ENCODE measurements at places on chromosomes 5 and 9.
A peak's percentile ranks its signal among the peaks of the same experiment; 100 is the strongest.

- no peak for DNase-seq
These were observed 119.4 kb downstream of the CRB2 start for GRCh38 chr9:123475407-123475806.

- DNase-seq: no peak
These were observed 76.3 kb downstream of the EFNA5 start for GRCh38 chr5:107594253-107595045.

DNA sequence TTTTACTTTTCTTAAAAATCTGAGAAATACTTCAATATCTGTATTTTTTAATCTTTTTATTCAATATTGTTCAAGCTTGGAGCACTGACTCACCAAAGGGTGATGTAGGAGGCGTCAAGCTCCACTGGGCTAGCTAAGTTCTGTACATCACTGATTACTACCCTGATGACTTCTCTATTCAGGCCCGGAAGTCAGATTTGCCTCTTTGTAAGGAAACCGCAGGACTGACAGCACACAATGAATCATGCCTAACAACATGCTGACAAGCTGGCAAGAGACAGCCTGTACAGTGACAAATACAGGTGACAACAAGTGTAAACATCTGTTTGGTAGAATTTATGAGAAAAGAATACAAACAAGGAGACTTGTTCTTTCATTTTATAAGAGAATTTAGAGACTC lies 627.9 kb upstream of the RORB start:
- peak; percentile 97 for DNase-seq

- DNase-seq: no peak
These were observed 5.1 kb upstream of the ERCC6L2 start for GRCh38 chr9:95870352-95870751.

- peak; percentile 88 for DNase-seq
These were observed 868 bp downstream of the ZBTB43 start for GRCh38 chr9:126805554-126806262.

Measured in kidney tubule cell (primary cell).